CMK (cell line): ENCODE measurements at places on chromosomes 5 and 9.

DNA sequence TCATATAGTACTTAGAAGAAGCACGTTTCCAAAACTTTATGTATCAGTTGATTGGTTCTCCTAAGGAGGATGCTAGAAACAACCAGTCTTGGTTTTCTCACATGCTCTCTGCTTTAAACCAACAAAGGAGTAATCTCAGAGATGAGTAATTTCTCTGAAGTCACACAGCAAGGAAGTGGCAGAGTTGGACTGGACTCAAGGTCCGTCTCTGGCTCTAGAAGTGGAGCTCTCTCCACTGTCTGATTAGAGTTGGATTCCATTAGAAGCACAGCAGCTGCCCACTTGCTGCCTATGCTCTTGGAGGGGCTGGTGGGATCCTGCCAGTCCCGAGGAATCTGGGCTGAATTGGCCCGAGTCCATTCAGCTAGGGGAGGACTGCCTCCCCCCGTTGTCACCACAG lies 21.0 kb downstream of the RALGPS1 start:
- DNase-seq, result no peak

DNA sequence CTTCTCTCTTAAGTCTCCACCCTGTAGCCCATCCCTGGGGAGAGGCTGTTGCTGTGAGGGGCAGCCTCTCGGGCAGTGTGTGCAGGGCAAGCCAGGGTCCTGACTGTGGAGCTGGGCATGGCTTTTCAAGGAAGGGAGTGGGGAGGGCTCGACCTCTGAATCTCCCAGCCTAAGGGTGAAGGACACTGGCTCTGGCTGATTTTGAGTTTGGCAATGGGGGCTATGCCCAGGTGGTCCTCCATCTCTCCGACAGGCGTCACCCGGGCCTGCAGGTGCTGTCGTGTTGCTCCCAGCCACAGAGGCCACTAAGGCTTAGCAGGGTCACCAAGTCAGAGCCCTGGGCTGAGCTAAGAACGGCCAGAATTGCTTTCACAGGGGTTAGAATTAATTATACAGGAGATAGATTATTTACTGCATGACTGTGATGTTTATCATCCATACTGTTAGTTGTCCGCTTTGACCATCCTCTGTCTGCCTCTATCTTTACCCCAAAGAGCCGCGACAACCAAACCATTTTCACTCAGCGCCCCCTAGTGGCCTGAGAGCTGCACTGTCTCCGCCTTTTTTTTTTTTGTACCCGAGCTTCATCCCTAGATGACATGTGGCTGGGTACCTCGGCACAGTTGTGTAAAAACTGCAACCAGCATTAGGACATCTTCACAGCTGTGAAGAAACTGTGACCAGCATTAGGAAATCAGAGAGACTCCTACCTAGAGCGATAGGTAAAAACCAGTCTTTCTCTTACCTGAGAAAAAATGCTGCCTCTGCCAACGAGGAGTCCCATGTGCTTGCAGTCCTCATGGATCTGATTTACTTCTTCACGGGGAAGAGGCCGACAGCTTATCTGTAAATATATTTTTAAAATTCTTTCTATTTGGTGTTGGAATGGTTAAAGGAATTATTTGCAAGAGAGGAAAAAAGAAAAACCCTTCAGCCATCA lies 44.5 kb downstream of the AGXT2 start:
- peak; percentile 29 for DNase-seq

- no peak for DNase-seq
These were observed 721 bp downstream of the PTGES start for GRCh38 chr9:129751841-129752801.

GRCh38 chr9:101457003-101457402 lies 21.4 kb upstream of the ALDOB start:
- no peak for DNase-seq

DNA sequence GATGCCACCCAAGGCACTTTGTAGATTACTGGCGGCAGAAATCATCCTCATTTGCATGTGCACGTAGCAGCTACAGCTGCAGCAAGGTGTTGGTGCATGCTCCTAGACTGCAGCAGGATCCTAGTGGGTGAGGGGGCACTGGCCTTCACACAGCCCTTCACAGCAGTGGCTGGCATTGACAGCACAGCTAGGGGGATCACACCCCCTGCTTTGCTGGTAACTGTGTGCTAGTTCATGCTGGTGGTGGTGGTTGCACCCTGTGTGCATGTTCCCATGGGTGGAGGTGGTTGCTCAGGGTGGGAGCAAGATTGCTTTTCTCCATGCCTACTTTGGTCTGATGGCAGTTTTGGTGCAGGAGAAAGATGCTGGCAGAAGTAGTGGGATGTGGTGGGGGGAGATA lies 1695.1 kb upstream of the CDH6 start:
- no peak for DNase-seq

- DNase-seq, result no peak
These were observed 70.5 kb downstream of the HSD17B4 start for GRCh38 chr5:119522841-119523240.

- no peak for DNase-seq
These were observed 18.7 kb upstream of the CARNMT1 start for GRCh38 chr9:75046725-75047345.

GRCh38 chr5:119276978-119277377 lies 78.8 kb upstream of the TNFAIP8 start:
- no peak for DNase-seq

DNA sequence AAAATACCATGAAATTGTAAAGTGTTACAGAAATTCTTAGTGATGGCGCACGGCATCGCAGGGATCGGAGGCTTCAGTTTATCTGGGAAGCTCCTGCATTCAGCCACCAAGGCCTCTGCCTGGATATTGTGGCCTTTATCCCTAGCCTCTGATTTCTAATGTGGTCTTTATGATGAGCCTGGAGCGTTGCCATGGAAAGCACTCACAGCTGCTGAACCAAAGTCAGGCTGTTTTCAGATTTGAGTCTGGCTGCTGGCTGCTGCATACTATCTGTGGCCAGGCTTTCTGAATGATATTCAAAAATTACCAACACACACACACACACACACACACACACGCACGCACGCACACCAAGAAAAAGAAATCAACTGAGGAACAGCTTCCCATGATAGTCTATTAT lies 101.1 kb upstream of the ZNF366 start:
- DNase-seq, result no peak

- no peak for DNase-seq
These were observed 7.9 kb upstream of the ANKDD1B start for GRCh38 chr5:75603371-75603770.

GRCh38 chr9:17810728-17811571 lies 232.1 kb downstream of the SH3GL2 start:
- peak; percentile 1 for DNase-seq

GRCh38 chr5:13783726-13784125 lies 160.8 kb downstream of the DNAH5 start:
- no peak for DNase-seq

DNA sequence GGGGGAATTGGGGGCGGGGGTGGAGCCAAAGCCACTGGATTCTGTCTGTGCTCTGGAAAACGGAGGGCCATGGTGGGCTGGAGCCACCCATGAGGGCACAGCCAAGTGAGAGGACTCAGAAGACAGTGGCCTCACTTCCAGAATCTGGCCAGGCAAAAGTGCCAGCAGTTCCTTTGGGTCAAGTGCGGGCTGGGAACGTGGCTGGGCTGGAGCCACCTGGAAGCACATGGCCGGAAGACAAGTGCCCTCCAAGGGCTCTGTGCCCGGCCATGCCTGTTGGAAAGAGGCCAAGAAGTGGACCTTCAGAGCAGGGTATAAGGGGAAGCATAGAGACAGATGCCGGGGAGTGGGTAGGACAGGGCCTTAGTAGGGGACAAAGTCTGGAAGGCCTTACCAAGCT lies 11.7 kb upstream of the SH3PXD2B start:
- no peak for DNase-seq

- DNase-seq, result no peak
These were observed 4.7 kb downstream of the DNAI1 start for GRCh38 chr9:34463098-34463900.

GRCh38 chr9:133184971-133185370 lies 21.3 kb upstream of the GBGT1 start:
- DNase-seq, result no peak

DNA sequence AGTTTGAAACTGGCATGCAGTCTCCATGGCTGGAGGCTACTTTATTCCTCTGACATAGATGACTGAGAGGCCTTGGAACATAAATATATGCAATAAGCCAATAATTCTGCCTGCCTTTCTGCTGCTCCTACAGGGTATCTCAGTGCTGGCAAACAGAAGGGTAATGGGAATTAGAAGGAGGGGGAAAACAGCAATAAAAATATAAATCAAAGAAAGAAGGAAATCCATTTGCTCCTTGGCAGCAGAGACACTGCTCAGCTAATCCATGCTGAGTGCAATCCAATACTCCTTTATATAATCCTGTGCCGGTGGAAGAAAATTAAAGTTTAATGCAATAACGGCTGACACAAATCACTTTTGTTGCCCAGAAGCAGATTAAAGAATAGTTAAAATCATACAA lies 478.9 kb downstream of the SPATA31D1 start:
- no peak for DNase-seq

DNA sequence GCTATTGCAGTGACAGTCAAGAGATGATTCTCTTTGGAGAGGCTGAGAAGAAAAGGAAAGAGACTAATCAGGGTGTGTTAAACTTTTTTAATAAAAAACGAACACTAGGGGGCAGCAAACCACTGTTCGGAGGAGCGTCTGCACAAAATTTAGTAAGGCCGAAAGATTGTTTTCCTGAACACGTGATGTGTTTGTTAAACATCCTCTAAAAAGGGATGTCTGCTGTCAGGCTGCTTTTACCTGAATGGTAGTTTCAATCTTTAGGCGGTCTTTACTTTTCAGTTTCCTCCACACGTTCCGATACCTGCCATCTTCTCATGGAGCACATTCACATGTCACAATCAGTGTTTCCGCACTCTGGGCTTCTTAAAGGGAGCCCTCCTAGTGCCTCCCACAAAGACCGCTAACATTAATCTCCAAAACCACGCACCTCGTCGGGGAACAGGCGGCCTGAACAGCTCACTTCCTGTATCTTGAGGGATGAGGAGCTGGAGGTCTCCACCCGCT lies 125.2 kb downstream of the GPBP1 start:
- DNase-seq, result peak; percentile 30
